ENCODE measurements at places on chromosomes 12 and 14. TPM values are rescaled to one million over a fixed set of nuclear protein-coding genes. Genes with fewer than 3 reads are reported as not detected.

TEX22 gene
- 0.26 TPM for polyA plus RNA-seq

NKX2-1 gene
- polyA plus RNA-seq, result not detected

EPYC gene
- polyA plus RNA-seq, result not detected

DNA sequence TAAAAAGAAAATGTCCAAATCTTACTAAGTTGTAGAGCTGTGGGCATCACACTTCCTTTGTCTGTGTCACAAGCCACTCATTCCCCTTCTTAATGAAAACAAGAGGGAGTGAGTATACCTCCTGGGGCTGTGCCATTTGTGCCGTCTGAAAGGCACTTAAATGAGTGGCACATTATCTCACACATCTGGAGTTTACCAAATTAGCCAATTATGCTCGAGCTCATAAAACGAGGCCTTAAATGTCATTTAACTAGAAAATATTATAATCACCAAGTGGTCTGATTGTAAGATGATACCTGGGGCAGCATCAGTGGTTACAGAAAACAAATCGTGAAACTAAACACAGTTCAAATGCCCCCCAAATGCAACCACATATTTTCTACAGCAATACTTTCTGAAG is 146.1 kb downstream of the PAX9 start:
- no peak for DNase-seq

- DNase-seq, result peak; percentile 17
Observed at GRCh38 chr12:65565601-65566560, 258.4 kb upstream of the HMGA2 start.

GRCh38 chr14:49908433-49908782 is 15.5 kb downstream of the ARF6 start:
- DNase-seq, result peak; percentile 33

- DNase-seq, result no peak
Observed at GRCh38 chr14:54622192-54622958, 55.4 kb downstream of the SAMD4A start.

DNA sequence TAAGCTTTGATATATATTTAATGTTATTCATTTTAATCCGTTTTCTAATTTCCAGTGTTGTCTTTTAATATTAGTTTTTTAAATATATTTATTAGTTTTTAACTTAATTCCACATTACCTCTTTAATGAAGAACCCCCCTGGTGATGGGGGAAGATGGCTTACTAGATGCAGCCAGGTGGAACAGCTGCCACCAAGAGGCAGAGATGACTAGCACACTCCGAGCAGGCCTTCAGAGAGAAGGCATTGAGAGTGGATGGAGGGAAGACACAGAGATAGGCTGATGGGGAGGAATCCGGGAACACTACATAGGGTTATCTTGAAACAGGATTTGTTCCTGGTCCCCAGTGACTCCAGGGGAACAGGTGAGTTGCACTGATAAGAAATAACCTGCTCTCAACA is 771.6 kb downstream of the LRFN5 start:
- no peak for DNase-seq

GRCh38 chr12:124361074-124361970 is 66.4 kb downstream of the RFLNA start:
- DNase-seq, result no peak

- DNase-seq, result no peak
Observed at GRCh38 chr14:32683679-32684078, 255.0 kb upstream of the NPAS3 start.

- no peak for DNase-seq
Observed at GRCh38 chr12:132433641-132434395, 56.1 kb upstream of the FBRSL1 start.

GRCh38 chr12:29200586-29200985 is 51.5 kb downstream of the FAR2 start:
- no peak for DNase-seq

- no peak for DNase-seq
Observed at GRCh38 chr12:49943625-49943960, 6.9 kb upstream of the AQP2 start.

GRCh38 chr12:38664661-38665269 is 240.6 kb downstream of the CPNE8 start:
- DNase-seq, result no peak

DNA sequence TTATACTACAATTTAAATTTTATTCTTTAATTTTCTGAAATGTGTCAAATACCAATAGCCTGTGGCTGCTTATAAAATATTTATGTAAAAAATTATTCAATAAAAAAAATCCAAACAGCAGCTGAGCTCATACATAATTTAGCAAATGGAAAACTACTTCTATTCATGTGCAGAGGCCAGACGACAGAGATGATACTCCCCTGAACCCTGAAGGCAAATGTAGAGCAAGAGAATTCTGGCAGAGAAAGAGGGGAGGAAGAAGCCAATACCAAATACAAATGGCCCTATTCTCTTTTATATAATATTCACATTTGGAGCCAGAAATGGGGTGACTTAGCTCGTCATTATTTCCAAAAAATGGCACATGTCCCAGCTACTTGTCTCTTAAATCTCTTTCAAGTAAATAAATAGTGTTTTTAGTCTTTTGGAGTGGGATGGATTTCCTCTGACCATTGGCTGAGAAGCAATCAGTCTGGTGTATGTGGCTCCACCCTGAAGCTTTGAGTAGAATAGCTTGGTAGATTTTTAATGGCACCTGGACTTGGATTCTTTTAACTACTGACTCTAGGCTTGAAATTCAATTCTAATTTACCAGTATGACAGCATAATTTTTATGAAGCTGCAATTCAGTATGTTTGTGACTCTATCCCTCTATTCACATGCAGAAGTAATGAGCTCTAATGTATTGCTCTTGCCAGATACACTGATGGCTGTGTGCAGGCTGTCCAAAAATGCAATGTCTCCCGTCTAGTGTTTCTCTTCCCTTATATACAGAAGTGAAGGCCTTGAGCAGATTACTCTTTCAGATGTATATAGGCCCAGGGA is 113.4 kb upstream of the SCAF11 start:
- DNase-seq, result no peak

DNA sequence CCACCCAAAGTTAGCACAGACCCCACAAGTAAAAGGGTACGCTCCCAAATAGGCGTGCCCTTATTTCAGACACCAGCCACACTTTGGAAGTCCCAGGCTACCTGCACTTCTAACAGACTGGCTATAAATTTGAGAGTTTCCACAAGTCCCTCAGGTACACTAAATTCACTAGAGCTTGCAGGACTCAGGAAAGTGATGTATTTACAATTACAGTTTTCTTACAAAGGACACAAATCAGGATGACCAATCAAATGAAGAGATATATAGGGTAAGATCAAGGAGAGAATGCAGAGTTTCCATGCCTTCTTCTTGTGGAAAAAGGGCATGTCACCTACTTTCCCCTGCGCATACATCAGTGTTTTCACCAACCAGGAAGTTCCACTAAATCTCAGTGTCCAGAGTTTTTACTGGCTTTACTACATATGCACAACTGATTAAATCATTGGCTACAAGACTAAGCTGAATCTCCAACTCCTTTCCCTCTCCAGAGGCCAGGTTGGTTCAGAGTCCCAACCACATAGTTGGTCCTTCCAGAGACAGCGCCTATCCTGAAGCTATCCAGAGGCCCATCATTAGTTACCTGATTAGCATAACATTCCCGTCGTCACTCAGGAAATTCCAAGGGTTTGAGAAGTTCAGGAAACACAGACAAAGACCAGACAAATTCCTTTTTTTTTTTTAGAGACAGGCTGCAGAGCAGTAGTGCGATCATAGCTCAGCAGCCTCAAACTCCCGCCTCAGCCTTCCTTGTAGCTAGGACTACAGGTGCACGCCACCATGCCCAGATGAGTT is 84.2 kb downstream of the DENND5B start:
- no peak for DNase-seq

Measured in A549 (cell line).